NCI-H526 (cell line): ENCODE measurements at places on chromosomes 6 and 20.

- no peak for DNase-seq
Measured at GRCh38 chr20:6533351-6533750, 234.1 kb upstream of the BMP2 start.

DNA sequence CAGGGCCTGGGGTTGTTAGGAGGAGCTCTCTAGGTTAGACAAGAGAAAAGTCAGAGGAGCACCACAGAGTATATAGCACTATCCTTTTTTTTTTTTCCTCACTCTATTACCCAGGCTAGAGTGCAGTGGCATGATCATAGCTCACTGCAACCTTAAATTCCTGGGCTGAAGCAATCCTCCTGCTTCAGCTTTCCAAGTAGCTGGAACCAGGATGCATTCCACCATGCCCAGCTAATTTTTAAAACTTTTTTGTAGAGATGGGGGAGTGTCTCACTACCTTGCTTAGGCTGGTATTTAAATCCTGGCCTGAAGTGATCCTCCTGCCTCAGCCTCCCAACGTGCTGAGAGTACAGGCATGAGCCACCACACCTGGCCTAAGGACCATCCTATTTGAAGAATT lies 19.3 kb upstream of the AKIRIN2 start:
- DNase-seq, result no peak

DNA sequence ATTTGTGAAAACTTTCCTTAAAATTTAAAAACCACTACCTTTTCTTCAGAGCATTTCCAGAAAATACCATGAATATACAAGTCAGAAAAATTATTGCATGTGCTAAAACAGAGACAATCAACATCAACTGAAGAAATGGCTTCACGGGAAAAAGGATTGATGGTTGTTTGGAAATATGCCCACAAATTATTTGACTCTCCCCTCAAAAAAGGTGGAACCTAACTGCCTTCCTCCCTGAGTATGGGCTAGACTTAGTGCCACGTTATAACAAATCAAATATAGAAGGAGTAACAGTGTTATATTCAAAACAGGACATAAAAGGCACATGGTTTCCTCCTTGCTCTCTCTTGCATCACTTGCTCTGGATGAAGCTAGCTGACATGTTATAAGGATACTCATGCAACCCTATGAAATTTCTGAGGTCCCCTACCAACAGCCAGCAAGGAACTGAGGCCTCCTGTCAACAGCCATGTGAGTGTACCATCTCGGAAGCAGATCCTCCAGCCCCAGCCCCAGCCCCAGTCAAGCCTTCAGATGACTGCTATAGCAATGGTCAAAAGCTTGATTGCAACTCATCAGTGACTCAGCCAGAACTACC lies 8.4 kb downstream of the BTBD9 start:
- DNase-seq, result no peak

GRCh38 chr20:52349806-52350205 lies 158.2 kb upstream of the ZFP64 start:
- DNase-seq, result no peak

- DNase-seq, result no peak
Measured at GRCh38 chr20:32378461-32378860, 20.3 kb downstream of the ASXL1 start.
